ENCODE measurements at places on chromosomes 16 and 17. TPM values are rescaled to one million over a fixed set of nuclear protein-coding genes. Genes with fewer than 3 reads are reported as not detected.

DNA sequence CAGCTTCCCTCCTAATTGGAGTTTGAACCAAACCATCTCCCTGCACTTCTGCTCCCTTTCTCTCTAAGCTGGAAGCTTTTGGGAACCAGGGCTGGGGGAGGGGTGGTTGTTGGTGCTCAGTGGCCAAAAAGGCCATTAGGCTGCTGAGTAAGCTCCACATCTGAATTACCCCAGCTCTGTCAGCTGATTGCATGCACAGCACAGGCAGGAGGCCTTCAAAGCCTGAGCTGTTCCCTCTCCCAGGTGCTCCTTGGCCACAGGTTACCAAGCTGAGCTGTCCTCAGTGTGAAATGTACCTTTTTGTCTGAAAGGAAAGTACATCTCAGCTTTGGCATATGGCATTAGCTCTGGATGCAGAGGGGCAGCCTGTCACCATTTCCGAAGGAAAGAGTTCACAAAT lies 6.2 kb upstream of the TBKBP1 start:
- no peak for DNase-seq

- peak; percentile 49 for DNase-seq
These were observed 12.0 kb downstream of the FAM83G start for GRCh38 chr17:18992454-18993130.

DNA sequence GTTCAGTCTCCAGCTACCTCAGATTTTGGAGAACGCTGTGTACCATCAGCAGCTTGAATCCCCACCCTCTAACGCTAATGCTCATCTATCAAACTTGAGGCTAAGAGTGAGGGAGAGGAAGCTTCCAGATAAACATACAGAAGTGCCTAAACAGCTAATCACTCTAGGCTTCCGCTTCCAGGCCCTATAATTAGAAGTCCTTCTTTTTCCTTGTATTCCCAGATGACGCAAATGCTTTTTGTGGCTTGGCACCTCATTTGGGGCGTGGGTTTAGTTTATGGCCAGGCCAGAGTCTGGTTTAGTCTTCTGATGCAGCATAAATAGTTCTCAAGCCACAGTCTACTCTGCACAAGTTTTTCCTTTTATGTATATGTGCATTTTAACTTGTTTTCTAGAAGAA lies 263.4 kb downstream of the BCAS3 start:
- no peak for DNase-seq

GRCh38 chr16:75416904-75417565 lies 16.3 kb downstream of the CFDP1 start:
- no peak for DNase-seq

GRCh38 chr16:87844120-87844733 lies 25.1 kb downstream of the SLC7A5 start:
- DNase-seq: no peak

DNA sequence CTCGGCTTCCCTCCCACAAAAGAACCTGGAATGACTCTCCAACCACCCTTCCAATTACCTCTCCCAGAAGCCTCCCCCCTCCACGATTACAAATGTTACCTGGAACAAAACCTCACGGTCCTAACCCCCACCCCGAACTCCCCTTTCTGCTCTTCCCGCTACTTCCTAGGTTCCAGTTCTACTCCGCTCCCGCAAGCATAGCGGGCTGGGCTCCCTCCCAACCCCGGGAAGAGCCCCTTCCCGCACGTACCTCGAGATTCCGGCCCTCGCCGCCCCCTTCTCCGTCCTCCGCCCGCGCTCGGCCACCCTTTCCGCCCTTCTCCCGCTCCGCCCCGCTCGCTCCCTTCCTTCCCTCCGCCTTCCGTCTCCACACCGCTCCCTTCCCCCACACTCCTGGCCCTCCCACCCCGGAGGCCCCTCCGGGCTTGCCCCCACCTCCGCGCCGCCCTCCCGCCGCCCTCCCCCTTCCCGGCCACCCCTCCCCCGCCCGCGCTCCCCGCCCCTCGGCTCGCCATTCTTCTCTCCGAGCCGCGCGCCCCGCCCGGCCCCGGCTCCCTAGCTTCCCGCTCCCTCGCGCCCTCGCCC lies 457 bp downstream of the CHTF8 start:
- DNase-seq: no peak

DNA sequence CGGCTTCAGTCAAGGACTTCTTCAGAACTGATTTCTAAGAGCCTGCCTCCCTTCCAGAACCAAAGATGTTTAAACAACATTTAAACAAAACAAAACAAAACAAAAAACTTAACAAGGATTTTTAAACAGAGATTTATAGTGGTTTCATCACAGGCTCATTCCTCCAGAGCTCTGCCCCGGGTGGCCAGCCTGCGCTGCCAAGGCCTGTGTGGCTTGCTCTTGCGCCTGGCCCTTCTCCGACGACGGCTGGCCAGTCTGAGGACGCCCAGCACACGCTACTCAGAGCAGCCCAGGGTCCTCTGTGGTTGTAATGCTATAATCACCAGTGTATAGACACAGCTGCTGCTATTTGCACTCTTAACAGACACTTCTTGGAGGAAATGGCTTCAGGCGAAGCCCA lies 307.2 kb upstream of the MYOCD start:
- no peak for DNase-seq

DNA sequence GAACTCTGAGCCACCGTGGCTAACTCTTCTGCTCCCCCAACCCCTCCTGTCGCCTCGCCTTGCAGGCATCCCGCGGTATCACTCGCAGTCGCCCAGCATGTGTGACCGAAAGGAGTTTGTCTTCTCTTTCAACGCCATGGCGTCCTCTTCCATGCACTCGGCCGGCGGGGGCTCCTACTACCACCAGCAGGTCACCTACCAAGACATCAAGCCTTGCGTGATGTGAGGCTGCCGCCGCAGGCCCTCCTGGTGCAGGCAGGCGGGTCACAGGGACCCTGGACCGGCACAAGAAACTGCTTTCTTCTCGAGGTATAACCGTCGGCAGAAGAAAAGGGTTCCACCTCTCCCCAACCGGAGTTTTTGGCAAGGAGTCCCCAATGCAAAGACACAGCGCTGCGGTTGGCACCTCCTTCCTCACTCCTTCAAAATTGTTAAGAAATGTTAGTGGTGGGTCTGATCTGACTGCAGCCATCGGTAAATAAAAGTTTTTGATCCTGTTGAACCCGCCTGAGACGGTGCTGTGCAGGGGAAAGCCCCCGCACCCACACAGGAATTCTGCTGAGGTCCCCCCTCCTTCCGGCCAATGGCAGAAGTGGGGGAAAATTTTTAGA lies 2.6 kb downstream of the FOXF1 start:
- DNase-seq: no peak

GRCh38 chr17:41892021-41892376 lies 26.8 kb downstream of the ACLY start:
- no peak for DNase-seq

DNA sequence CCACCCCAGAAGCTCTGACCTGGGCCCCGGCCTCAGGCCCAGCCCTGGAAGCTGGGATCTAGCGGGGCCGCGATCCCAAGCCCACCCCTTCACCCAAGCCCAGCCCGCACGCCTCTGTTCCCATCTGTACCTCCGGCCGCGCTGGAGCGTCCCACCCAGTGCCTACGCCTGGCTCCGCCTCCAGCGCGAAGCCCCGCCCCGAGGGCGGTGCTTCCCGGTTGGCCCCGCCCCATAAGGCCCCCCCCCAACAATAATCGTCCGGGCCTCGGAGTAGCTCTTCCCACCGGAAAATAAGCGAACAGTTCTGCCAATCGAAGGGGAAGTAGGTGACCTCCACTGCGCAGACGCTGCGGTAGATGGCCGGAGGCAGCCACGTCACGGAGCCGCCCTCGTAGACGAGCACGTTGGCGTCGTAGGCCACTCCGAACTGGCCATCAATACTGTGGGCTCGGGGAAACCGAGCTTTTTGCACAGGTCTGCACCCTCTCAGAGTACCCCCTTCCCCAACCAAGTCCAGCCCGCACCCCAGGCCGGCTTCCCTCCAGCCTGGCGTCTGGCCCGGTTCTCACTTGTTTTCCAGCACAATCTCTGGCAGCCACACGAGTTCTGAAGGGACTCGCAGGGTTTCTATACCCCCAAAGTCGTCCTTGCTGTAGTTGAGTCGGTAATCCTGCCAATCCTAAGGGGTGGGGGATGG lies 1.1 kb downstream of the CHRNE start:
- no peak for DNase-seq

- no peak for DNase-seq
These were observed 5.7 kb upstream of the LPO start for GRCh38 chr17:58232707-58233156.

GRCh38 chr17:82018152-82018988 lies 4.3 kb downstream of the CENPX start:
- DNase-seq: no peak

- no peak for DNase-seq
These were observed 9.9 kb downstream of the FMNL1 start for GRCh38 chr17:45231481-45232116.

DNA sequence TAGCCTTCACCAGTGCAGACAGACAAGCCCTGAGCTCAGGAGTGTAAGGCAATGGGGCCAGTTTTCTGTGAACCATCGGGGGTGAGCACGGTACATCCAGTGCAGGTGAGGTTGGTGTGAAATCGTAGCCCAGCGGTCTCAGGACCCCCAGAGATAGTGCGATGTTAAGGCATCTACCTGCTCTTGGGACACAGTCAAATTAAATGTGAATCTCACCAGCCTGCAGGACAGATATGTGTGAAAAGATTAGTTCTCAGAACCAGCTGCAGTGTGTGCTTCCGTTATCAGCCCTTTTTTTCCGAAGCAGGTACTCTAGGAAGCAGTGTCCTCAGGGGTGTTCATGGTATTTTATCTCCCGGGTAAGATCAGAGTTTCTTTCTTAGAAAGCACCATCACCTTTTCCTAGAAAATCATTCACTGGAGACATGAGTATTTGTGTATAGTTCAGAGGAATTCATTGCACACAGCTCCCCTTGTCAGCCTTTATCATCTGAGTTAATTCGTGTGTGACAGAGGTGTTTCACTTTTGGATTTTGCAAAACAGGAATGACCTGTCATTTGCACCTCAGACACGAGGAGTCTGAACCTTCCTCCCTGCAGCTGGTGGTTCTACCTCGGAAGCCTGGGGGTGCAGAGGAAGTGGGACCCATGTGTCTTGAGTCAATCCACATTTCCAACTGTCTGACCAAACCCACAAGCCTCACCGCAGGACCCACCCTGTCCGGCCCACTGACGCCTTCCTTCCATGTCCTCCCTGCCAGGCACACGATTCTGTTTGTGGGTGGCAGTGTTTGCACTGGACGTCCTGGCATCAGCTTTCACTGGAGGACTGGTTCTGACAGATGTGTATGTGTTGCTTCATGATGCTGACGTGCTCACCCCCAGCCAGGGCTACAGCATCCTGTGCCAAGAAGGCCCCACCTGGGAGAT lies 107.8 kb downstream of the CLEC16A start:
- no peak for DNase-seq

The PIRT gene
- not detected for total RNA-seq

The C17orf100 gene
- 2.0 TPM for total RNA-seq

The IRX5 gene
- total RNA-seq: not detected

The MMP25 gene
- 1.5 TPM for total RNA-seq

The TEFM gene
- 19.7 TPM for total RNA-seq

The BAIAP3 gene
- 7.5 TPM for total RNA-seq

The SEC14L5 gene
- total RNA-seq: not detected

The SYNGR2 gene
- total RNA-seq: 200 TPM

All from CD8-positive, alpha-beta memory T cell (primary cell).